ENCODE measurements at places on chromosomes 7 and 10.

GRCh38 chr7:142478479-142479220, 220.8 kb upstream of the PRSS58 start:
- no peak for DNase-seq

GRCh38 chr10:84194424-84195043, at the start of gene CDHR1:
CDHR1 (plus strand) TSS chr10:84194537; CDS start chr10:84194761, 224 bp downstream.
- no peak for DNase-seq

- DNase-seq, result no peak
Measured at GRCh38 chr10:113000876-113001598, 51.0 kb downstream of the TCF7L2 start.

DNA sequence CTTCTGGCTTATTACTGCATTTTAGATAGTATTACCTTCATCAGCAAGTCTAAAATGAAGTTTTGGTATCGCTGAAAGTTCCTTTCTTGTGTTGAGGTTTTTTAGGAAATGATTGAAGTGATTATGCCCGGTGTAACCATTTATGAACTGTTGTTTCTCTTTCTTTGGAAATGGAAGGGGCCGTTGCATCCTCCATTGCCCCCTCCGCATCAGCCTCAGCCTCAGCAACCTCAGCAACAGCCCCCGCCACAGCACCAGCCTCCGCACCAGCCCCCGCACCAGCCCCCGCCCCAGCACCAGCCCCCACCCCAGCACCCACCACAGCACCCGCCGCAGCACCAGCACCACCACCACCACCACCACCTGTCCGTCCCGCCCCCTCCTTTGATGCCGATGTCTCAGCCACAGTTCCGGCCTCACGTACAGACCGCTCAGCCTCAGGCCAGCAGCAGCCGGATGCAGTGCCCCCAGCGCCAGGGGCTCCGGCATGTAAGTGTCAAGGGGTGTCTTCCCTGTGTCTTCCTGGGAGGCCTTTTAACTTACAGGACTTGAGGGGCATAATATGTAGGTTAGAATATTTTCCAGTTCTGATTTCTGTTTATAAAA, 72.6 kb downstream of the SHH start:
- no peak for DNase-seq

DNA sequence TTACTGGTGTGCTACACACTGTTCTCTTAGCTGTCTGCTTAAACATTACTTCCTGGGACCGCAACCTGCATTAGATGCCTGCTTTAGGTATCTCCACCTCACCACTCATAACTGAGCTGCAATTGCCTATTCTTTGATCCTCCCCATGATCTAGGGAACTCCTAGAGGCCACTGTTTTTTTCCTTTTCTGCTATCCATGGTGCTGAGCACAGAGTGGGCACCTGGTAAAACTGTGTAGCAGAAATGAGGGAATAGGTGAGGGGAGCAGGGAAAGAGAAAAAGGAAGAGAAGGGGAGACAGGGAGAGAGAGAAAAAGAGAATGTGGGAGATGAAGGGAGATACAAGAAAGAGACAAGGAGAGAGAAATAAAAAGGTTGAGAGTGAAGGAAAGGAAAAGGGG, 434.9 kb downstream of the ADRA2A start:
- no peak for DNase-seq

DNA sequence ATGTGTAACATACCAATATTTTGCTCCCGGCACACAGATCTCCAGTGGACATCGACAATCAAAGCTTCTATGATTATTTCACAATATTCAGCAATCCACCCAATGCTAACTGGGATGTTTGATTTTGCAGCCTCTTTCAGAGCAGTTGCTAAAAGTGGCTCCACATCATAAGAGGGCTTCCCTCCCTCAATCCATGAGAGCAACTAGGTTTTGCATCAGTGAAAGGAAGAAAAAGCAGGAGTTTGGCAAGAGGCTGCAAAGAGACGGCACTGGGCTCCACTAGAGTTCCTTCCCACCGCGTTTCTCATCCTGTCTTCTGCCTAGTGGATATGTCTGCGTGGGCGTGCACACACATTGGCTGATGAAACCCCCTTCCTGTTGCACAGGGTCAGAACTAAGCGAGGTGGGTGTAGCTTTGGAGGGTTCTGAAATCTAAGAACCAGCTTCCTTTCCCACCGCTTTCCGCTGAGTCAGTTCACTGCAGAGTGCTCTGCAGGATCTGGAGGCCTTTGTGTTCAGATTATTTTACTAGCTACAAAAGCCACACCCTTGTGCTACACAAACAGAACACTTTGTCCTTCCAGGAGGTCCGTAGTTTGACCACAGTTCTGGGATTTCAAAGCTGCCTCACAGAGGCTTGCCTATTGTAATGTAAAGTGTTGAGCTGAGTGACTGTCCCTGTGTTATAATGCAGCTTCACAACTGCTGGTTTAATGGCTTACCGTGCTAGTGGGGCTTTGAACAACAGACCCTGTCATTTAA, 28.1 kb downstream of the ARL4A start:
- DNase-seq, result no peak

GRCh38 chr10:94902080-94902479, 36.4 kb upstream of the CYP2C9 start:
- DNase-seq, result no peak

DNA sequence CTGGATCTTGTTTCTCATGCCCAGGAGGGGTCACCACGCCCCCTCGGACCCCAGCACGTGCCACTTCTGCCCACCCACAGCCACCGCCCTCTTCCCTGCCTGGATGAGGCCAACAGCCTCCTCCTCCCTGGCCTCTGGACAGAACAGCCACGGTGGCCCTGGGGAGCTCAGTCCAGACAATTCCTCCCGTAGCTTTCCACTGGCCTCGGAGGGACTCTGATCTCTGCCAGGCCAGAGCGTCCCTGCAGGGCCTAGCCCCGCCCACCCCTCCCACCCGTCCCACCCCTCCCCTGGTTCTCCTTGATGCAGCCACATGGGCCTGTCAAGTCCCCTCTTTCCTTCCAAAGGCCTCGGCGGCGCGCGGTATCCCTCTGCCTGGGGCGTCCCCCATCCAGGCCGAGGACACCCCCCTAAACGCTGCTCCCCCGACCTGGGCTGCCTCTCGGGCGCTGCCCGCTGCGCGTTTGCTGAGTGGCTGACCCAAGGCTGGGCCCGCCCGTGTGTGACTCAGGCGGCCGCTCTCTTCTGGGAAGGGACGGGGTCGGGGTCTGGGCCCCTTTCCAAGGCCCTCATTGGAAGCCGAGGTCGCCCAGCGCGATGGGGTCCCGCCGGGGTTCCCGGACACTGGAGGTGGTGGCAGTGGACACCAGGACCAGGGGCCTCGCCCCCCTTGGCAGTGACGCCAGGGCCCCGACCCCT, 557 bp downstream of the TMEM120A start:
- DNase-seq, result no peak

- no peak for DNase-seq
Measured at GRCh38 chr10:24202181-24202570, 6.8 kb upstream of the KIAA1217 start.

GRCh38 chr10:68959695-68960527, 3.9 kb downstream of the DDX21 start:
- DNase-seq, result no peak

DNA sequence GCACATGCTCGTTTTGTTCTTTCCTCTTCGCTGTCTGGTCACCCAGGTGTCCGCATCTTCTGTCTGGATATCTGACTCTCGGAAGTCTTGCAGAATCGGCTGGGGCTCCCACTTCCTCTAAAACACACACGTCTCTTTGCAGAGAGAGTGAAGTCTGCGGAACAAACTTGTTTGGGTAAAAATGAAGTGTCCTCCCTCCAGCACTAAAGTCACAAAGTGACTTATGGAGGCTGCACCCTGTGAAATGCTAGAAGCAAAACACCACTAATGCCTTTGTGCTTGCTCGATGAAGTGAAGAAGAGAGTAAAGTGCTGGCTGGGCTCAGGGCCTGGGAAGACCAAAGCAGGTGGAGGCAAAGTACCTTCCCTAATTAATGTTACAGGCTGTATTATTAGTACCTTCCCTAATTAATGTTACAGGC, 71.4 kb downstream of the FGFR2 start:
- no peak for DNase-seq

- DNase-seq, result no peak
Measured at GRCh38 chr7:117435475-117436043, 8.3 kb upstream of the ASZ1 start.

- DNase-seq, result no peak
Measured at GRCh38 chr7:26397332-26397731, 105.7 kb downstream of the SNX10 start.

DNA sequence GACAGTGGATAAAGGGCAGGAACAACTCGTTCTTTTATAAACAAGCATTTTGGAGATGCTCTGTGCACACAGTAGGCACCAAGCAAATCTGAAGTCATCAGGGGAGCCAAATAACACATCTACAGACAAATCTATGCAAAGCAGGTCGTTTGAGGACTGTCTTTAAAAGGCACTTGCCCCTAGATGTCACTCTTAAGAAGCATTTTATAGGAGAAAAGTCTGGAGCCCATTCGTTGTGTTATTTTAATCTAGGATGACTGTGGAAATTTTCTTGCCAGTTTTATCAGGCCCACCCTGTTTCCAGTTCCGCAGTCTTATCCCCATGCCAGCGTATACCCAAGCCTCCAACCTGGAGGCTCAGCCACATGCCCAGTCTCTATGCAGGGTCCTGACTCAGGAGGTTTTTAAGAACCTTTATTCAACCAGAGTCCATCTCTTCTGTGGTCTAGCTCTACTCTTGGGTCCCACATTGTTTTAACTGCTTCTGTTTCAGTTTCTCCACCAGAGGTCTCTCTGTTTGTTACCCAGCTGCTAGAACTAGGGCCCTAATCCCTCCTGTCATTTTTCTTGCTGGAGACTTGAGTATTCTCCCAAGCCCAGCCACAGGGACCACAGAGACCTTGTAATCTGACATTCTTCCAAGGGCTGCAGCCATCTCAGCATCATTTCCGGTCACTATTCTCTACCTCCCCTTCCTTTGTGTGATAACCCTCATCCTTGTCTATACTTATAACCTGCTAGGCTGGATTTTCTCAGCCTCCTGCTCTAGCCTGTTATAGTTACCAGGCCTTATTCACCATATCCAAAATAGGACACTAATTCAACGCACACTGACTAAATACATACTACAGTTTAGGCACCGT, 26.7 kb downstream of the PIK3CG start:
- no peak for DNase-seq

- DNase-seq, result no peak
Measured at GRCh38 chr10:48758411-48758810, 73.7 kb downstream of the WDFY4 start.

GRCh38 chr7:6251653-6252052, 20.8 kb downstream of the CYTH3 start:
- no peak for DNase-seq

GRCh38 chr7:20279979-20280378, 50.7 kb upstream of the ITGB8 start:
- DNase-seq, result no peak

DNA sequence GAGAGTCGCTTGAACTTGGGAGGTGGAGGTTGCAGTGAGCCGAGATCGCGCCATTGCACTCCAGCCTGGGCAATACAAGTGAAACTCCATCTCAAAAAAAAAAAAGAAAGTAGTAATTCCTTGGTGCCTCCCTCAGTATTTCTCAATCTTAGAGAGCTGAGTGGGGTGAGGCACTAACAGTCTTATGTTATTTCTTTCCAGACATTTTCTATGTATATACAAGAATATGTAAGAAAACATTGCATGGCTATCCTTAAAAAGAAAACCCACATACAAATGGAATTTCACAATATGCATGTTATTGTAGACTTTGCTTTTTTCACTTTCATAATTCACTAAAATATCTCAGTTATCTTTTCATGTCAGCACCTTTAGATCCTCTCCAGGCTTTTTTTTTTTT, 13.6 kb upstream of the SLF2 start:
- DNase-seq, result no peak

DNA sequence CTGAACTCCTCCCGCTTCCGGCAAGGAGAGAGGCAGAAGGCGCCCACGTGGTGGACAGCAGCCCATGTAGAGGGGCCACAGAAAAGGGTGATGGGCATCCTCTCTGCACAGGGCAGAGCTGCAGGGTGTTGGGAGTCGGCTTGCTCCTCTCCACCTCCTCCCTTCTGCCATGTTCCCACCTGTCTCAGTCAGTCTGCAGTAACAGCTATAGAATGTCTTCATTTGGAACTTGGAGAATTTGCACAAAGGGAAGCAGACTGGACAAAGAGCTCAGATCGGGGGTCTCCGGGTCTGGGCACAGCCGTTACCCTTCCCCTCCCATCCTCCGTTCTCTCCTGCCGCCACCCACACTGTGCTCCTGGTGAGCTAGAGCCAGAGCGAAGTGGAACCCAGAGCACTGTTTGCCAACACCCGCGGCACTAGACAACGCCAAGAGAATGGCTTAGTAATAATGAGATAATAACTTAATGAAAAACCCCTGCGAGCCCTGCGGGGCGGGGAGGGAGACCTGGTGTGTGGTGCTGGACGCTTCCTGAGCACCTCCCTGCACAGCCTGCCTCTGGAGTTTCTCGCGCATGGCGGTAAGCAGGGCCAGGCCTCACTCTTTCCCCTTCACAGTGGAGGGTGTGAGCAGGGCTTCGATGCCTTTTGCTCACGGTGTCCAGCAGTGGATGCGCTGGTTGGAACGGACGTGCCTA, 254.7 kb downstream of the PAXIP1 start:
- DNase-seq, result no peak

DNA sequence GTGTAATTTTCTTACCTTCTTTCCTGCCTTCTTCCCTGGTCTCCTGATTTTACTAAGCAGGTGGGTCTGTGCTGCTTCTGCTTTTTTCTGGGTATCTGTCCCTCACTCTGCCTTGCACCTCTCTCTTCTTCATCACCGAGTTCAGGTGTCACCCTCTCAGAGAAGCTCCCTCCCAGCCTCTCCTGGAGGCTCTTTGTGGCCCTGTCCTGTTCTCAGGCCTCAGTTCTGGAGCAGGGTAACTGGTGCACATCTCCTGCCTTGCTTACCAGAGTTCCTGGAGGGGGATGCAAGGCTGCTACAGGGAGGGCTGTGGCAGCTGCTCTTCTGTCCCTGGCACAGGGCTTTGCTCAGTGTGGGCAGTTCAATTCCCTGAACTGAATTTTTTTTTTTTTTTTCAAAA, 66.1 kb downstream of the RBM33 start:
- DNase-seq, result no peak

DNA sequence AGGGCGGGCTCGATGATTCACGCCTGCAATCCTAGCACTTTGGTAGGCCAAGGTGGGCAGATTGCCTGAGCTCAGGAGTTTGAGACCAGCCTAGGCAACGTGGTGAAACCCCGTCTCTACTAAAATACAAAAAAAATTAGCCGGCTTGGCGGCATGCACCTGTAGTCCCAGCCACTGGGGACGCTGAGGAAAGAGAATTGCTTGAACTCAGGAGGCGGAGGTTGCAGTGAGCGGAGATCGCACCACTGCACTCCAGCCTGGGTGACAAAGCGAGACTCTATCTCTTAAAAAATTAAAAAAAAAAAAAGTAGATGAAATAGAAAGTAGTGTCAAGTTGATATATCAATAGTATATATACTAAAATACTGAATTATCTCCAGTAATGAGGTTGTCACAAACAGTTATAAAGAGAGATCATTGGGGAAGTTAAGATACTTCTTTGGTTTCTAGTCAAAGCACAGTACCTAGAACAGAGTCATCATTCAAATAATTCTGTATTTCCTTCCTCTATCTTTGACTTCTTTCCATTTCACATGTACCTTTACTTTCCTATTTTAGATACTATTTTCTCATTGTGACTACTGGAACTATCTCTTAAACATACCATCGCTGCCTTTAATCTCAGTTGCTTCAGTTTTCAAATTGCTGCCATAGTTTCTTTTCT, 491.7 kb downstream of the GRM8 start:
- DNase-seq, result no peak

GRCh38 chr7:71776726-71777125, 635.4 kb downstream of the CALN1 start:
- DNase-seq, result no peak
